Retinal pigment epithelial cell (primary cell): ENCODE measurements at places on chromosomes 12 and 14.

GRCh38 chr12:101327051-101327450, 47.1 kb downstream of the UTP20 start:
- DNase-seq, result no peak

- no peak for DNase-seq
These were observed 210.4 kb downstream of the EXOC5 start for GRCh38 chr14:57058319-57058718.

GRCh38 chr14:71397371-71397770, 490.1 kb downstream of the PCNX1 start:
- DNase-seq, result no peak

GRCh38 chr14:51518711-51519110, 133.0 kb upstream of the FRMD6 start:
- DNase-seq, result no peak

DNA sequence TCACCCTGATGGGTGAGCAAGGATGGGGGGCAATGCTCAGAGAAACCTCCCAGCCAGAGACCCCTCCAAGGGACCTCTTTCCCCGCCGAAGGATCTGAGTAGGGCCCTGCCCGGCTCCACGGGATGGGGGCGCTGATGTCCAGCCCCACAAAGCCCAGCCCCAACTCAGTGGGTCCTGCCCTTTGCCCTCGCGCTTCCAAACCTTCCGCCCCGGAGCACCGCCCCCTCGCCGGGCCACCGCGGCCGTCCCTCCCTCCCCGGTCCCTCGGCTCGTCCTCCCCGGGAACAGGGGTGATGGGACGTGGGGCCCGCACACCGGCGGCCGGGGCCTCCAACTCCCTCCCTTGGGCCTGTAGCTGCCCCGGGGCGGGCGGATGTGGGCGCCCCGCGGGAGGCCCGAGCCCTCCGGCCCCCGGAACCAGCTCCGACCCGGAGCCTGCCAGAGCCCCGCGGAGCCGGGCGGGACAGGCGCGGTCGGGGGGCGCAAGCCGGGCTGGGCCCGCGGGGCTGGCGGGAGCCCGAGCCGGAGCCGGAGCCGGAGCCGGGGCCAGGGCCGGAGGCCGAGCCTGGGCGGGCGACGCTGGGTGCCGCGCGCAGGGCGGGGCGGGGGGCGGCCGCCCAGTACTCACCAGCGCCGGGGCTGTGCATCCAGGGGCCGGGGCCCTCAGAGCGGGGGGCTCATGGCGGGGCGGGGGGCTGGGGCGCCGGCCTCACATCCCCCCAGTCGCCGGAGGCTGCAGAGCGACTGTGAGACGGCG, 386 bp downstream of the HDAC7 start:
- no peak for DNase-seq

DNA sequence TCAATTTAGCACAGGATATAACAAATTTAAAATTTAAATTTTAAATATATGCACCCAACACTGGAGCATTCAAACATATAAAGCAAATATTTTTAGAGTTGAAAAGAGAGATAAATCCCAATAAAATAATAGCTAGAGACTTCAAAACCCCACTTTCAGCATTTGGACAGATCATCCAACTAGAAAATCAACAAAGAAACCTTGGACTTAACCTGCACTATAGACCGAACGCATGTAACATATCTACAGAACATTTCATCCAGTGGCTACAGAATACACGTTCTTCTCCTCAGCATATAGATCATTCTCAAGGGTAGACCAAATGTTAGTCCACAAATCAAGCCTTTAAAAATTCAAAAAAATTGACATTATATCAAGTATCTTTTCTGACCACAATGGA, 64.0 kb downstream of the SPTSSA start:
- no peak for DNase-seq

GRCh38 chr12:53122961-53123468, 19.7 kb downstream of the SOAT2 start:
- no peak for DNase-seq

DNA sequence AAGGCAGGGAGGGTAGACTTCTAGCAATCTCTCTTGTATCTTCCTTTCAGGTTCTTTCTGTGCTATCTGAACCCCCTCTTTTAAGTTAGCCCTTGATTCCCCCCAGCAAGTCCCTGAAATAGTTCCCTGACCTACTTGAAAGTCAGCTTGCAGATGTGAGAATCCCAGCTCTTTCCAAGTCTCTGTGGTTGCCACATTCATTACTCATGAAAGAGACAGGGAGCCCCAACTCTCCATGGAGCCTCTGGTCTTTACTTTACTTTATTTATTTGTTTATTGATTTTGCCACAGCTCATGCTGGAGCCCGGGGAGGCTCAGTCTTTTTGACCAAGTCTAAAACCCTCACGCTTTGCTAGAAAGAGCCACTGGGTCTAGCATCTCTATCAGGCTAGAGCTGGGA, 193.6 kb upstream of the FAR2 start:
- no peak for DNase-seq

- DNase-seq, result no peak
These were observed 15.0 kb upstream of the NT5DC3 start for GRCh38 chr12:103855896-103856657.

GRCh38 chr12:94427501-94428381, 31.9 kb downstream of the CEP83 start:
- peak; percentile 68 for DNase-seq

GRCh38 chr14:95229749-95230148, 72.4 kb upstream of the DICER1 start:
- DNase-seq, result no peak

GRCh38 chr12:946631-947030, 2.9 kb downstream of the RAD52 start:
- no peak for DNase-seq
